ENCODE measurements at places on chromosomes 13 and 19.

DNA sequence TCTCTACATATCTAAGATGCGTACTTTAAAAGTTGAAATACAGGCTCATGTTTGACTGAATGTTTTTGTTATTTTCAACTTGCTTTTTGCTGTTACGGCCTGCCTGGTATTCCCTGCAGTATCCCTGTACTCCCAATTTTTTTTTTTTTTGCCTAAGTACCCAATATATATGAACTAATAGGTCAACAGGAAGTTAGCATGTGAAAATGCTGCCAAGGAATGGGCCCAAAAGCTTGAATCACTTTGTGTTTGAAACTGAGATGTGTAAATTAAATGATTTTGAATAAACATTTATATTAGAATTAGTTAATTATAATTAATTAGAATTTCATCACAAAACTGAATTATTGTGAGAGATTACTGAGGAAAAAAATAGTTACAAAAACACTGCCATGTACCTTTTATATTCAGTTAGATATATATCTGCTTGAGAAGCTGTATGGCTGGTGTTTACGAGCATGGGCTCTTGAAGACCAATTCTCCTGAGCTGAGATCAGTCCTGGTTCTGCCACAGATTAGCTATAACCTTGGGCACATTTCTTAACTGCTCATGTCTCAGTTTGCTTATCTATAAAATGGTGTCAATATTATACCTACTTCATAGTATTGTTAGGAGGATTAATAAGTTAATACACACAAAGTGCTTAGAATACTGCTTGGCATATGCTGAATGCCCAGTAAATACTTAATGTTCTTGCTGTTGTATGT, 16.0 kb downstream of the TDRD3 start:
- DNase-seq = no peak

DNA sequence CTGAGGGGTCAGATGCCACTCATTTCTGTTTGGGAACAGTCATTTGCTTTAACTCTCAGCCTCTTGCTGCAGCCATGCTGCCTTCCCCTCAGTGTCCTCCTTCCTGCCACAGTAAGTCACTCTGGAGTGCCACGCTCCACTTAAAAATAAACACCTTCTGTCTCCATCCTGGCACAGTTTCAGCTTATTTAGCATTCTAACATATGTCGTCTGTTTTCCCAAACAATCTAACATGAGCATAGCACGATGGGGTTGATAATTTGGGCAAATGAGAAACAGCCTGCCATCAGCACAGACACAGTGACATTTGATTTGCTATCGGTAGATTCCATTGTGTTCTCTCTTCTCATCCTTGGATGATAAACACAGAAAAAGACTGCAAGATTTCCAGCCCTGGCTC, 768.6 kb downstream of the UQCRFS1 start:
- DNase-seq = no peak

DNA sequence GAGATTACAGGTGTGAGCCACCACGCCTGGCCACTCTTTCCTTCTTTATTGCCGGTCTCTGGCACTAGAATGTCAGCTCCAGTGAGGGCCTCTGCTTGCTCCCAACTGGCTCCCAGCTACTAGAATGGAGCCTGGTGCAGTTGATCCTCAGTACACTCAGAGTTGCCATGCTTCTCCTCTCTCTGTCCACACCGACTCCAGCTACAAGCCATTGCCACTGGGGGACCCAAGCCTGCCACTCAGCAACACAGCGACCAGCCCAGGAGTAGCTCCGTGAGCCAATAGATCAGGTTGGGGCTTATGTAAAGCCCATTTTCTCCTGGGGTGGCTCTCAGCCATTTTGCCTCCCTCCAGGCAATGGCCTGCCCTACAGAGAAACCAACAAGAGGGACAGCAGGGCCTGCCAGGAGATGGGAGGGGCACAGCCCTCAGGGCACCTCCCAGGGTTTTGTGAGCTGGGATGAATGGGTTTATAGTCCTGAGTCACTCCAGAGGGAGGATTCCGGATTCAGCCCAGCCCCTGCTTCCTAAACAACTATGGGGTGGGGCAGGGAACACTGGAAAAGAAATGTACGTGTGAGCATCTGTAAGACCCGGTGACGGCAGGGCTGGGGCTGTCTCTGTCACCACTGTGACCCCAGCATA, 36.5 kb downstream of the OPA3 start:
- no peak for DNase-seq

- DNase-seq = no peak
Observed at GRCh38 chr19:6402837-6403608, 10.1 kb upstream of the GTF2F1 start.

DNA sequence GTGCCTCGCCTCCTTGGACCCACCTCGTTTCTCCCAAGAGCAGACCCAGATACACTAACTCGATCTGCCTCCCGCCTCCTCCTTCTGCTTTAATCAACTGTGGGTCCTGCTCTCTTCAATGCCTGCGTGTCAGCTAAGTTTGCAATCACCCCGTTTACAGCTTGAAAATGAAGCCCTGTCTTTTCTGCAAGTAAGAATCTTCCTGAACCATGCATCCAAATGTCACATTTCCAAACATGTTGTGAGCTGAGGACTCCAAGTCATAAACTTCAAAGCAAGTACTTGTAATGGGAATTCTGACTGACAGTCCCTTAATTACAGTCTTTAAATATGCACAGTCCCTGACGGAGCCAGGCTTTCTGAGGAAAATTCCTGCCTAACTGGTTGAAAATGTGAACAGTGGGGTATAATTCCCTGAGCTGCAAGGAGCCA, 154.9 kb upstream of the UQCRFS1 start:
- no peak for DNase-seq

DNA sequence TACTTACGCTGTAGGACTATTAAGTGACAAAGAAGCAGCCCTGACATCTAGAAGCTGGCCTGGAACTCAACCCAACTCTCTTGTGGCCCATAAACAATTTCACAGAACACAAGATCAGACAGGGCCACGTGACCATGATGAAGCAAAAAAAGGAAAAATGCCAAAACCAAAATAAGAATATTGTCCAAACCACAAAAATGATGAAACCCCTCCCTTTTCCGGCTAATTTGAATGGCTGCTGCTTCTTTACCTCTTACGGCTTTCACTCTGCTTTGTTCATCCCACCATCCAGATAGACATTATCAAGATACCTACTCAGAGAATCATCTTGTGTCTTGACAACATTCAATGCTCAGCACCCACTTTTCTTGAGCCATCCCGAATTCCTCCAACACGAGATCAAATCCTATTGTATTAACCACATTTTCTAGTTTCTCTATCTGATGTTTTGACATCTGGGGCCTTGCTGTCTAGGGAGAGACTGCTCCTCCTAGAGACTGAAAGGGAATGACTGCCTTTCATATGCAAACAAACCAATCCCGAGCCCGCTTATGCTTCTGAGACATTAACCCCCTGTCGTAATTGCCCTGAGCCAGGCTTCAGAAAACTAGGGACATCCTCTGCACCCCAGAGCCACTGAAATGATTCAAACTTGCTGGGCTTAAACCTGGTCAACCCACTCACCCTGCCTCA, 186.3 kb downstream of the TDRD3 start:
- no peak for DNase-seq

Data from amniotic stem cell (primary cell).